ENCODE measurements at places on chromosomes 5 and 9. TPM values are rescaled to one million over a fixed set of nuclear protein-coding genes. Genes with fewer than 3 reads are reported as not detected.

IFNA6 gene
- total RNA-seq = not detected

DNAI1 gene
- total RNA-seq = not detected

DNA sequence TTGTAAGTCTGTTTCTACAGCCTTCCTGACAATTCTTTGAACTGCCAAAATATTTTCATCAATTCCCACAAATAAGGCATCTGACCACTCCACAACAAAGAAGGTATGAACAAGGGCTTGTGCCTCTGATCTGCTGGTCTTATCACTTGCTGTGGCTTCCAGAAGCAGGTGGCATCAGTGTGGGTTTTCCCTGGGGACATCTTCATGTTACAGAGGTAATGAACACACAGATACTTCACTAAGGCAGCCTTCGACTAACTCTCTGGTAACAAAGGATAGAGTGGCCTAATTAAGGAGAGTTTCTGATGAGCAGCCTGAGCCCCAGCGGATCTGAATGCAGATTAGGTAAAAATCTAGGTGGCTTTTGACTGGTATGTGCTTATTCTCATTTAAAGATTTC is 15.2 kb upstream of the ERAP2 start:
- no peak for DNase-seq
- no peak overlapping the region for H3K4me3 ChIP-seq
- no peaks in the 10 kb centered on the region for H3K27me3 ChIP-seq
- H3K4me1 ChIP-seq = peaks cover 7% of the 10 kb centered on the region
- no peaks in the 10 kb centered on the region for H3K36me3 ChIP-seq
- no peak overlapping the region for H3K27ac ChIP-seq

GRCh38 chr9:107273634-107274033 is 9.4 kb upstream of the RAD23B start:
- no peaks in the 10 kb centered on the region for H3K36me3 ChIP-seq
- H3K27me3 ChIP-seq = no peaks in the 10 kb centered on the region
- no peak overlapping the region for H3K4me3 ChIP-seq
- peaks cover 14% of the 10 kb centered on the region for H3K4me1 ChIP-seq
- no peak for DNase-seq
- H3K27ac ChIP-seq = no peak overlapping the region

ADAMTS6 gene
- total RNA-seq = 0.92 TPM

DNA sequence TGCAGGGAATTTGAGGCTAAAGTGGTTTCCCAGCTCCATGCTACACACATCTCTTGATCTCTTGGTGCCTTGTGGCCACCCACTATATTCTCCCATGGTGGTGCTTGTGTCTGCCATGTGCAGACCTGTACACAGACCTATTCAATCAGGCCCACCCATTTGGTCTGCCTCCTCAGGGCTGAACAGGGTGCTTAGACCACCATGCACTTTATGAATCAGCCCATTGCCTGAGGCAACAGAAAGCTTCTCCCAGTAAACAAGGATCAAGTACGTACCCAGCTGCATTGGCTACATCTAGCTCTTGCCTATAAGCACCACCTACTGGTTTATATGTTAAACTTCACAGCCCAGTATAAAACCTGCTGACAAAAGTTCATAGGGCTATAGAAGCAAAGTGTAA is 664.3 kb upstream of the EDIL3 start:
- H3K27ac ChIP-seq = no peak overlapping the region
- no peaks in the 10 kb centered on the region for H3K4me1 ChIP-seq
- no peak for DNase-seq
- H3K36me3 ChIP-seq = no peaks in the 10 kb centered on the region

SCGB3A2 gene
- not detected for total RNA-seq

DNAH5 gene
- total RNA-seq = 14.8 TPM

DNA sequence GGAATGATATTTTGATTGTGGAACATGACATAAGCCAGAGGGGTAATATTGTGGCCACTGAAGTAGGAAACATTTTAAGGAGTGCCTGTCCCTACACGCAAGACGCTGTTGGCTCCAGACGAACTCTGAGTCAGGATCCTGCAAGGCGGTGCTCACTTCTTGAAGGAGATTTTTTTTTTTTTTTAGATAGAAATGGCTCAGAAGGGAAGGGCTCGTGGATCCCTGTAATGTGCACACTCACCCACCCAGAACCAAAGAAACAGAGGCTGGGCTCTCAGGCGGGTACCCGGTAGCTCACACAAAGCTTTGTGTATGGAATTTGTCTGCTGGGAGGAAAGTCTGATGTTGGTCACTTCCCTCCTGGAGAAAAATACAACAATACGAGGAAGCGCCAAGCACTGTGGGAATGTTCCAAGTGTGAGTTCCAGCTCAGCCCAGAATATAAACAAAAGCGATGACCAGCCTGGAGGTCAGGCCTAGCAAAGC is 25.7 kb downstream of the RAPGEF1 start:
- H3K4me3 ChIP-seq = no peak overlapping the region
- no peaks in the 10 kb centered on the region for H3K36me3 ChIP-seq
- H3K4me1 ChIP-seq = peaks cover 3% of the 10 kb centered on the region
- H3K27me3 ChIP-seq = no peaks in the 10 kb centered on the region

DNA sequence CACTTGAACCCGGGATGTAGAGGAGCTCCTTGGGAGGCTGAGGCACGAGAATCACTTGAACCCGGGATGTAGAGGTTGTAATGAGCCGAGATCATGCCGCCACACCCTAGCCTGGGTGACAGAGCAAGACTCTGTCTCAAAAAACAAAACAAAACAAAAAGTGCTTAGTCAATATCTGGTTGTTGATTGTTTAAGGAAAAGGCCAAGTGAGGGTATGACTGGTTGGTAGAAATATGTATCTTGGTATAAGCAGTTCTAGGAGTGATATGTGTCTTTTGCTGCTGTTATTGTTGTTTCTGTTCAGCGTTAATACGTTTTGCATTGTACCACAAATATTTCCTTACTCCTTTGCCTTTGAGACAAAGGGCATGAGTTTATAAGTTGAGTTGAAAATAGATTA is 210.7 kb upstream of the DMRT1 start:
- no peak for DNase-seq
- no peaks in the 10 kb centered on the region for H3K27me3 ChIP-seq
- H3K4me1 ChIP-seq = no peaks in the 10 kb centered on the region
- H3K4me3 ChIP-seq = no peak overlapping the region
- no peak overlapping the region for H3K27ac ChIP-seq

SLC27A6 gene
- total RNA-seq = 0.05 TPM
